Tongue (tissue), 3 donors: ENCODE measurements at places on chromosomes 12 and 14. TPM values are rescaled to one million over a fixed set of nuclear protein-coding genes. Genes with fewer than 3 reads are reported as not detected.

Gene COX8C
- not detected for total RNA-seq

DNA sequence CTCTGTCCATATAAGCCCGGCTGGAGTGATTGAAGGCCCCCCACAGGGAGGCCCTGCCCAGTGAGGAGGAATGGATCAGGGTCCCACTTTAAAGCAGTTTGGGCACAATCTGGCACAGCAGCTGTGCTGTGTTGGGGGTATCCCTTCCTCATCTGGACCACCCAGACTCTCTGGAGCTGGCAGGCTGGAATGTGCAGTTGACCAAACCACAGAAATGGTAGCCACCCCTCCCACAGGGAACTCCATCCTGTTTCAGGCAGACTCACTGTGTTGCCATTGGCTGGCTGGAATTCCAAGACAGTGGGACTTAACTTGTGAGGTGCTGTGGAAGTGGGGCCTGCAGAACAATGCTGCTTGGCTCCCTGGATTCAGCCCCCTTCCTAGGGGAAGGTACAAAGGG is 53.5 kb upstream of the YARS2 start:
- DNase-seq, result no peak

- DNase-seq, result no peak
Observed at GRCh38 chr14:60396718-60397343, 89.0 kb downstream of the C14orf39 start.

DNA sequence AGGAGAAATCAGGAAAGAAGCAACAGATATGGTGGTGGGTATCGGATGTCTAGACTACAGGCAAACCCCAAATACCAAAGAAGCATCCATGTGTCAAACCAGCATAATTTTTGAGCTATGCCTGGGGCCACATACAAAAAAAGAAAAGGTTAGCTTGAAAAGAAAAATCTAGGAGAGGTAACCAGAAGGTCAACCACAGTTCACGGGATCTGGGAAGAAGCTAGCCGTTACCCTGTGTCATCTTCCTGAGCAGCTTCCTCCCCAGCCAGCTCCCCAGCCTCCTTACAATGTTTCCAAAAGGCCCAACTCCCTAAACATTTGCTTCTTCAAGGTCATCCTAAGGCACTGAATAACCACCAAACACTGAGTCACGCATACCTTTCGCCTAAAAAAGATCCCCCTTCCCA is 3.1 kb downstream of the SINHCAF start:
- peak; percentile 43 for DNase-seq

Gene SLC7A8
- total RNA-seq, result 5.6 TPM

DNA sequence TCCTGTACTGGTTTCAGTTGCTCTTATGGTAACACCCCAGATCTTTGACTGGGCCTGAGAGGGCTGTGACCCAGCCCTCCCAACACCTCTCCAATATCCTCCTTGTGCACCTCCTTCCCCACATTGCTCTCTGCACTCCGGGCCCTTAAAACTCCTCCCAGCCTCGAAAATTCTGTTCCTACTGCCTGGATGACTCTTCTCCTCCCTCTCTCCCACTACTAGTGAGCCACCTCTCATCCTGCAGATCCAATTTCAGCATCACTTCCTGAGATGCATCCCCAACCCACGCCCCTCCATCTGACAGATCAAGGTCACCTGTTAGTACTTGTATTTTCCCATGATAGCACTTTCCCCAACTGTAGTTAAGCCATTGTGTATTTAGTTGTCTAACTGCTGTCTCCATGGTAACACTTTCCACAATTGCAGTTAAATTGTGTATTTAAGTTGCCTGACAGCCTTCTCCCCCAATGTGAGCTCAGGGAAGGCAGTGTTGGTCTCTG is 11.5 kb upstream of the NT5DC3 start:
- peak; percentile 77 for DNase-seq

- no peak for DNase-seq
Observed at GRCh38 chr12:24544368-24544767, 404.5 kb downstream of the BCAT1 start.

- no peak for DNase-seq
Observed at GRCh38 chr12:1170411-1170810, 179.4 kb downstream of the ERC1 start.

DNA sequence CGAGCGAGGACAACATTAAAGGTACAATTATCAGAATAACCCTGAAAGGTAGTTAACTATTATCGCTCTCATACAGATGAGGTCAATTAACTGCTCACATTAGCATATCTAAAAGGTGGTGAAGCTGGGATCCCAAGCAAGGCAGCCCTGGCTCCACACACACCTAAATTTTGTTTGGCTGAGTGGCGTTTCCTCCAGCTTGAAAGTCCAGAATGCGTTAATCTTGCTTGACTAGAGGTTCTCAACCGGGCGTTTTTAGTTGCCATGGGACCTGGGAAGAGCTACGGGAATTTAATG is 531 bp downstream of the DLGAP5 start:
- DNase-seq, result no peak

- peak; percentile 88 for DNase-seq
Observed at GRCh38 chr12:14769969-14770495, 33.2 kb downstream of the WBP11 start.

DNA sequence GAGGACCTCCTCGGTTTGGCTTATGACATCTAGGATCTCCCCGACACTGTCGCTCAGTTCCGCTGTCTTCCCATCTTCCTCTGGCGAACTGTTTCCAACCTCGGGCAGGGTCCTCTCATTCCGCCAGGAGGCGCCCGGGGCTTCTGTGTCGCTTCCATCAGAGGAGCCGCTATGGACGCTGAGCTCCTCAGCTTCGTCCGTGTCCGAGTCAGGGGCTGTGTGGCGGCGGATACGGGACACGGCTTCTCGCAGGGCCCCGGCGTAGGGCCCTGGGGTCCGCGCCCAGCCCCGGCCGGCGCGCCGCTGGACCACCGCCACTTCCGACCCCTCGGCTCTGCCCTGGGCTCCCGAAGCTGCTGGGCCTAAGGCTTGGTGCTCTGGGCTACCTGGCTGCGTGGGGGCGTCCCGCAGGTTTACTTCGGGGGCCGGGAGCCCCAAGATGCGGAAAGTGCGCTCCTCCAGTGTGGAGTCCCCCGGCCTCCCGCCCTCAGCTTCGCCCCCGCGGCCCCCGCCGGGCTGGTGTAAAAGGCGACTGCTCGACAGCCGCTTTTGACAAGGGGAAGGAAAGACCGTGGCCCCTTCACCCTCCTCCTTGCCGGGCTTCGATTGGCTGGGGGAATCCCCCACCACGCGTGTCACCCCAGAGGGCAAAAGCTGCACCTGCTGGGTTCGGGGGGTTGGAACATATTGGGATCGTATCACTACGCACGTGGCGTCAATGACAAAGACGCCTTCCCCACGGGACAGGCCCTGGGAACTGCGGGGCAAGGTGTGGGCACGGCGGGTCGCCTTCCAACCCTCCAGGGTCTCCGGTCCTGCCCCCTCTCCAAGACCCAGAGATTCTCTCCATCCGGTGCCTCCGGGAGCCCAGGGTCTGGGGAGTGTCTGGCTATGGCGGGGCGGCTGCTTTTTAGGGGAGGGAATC is 2.1 kb downstream of the DDN start:
- DNase-seq, result peak; percentile 88

Gene TTC9
- total RNA-seq, result 4.2 TPM

Gene GPR162
- 13.1 TPM for total RNA-seq

Gene PMCH
- total RNA-seq, result not detected

GRCh38 chr14:55756557-55756956 is 176.6 kb downstream of the KTN1 start:
- no peak for DNase-seq

GRCh38 chr12:66062290-66062625 is 68.3 kb downstream of the LLPH start:
- DNase-seq, result no peak

Gene OAS2
- 2.6 TPM for total RNA-seq

DNA sequence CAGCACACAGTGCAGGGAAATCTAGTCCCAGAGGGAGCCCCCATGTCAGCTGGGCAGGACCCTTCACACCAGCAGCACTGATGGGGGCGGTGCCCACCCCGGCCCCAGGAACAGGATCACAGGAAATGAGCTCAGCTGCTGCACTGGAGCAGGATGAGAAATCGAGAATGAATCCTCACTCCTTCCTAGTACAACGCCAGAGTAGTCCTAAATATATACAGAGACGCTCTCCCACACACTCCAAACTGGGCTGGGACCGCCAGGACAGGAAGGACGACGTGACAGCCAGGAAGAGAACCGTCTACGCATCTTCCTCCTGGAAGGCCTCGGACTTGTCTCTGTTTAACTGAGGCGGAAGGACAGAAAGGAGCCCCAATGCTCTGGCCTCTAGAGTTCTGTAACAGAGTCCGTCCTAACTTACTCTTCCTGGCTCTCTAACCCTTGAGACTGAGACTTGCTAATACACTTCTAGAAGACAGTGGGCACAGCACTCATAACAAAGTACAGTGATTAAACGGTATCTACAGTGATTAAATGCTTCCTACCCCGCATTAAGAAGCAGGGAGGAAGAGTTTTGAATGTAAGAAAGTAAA is 33.4 kb downstream of the CDC42BPB start:
- DNase-seq, result peak; percentile 57

- DNase-seq, result no peak
Observed at GRCh38 chr14:94381149-94382030, 7.0 kb downstream of the SERPINA1 start.

- no peak for DNase-seq
Observed at GRCh38 chr14:67423424-67423823, 11.5 kb upstream of the PLEK2 start.

GRCh38 chr12:52344111-52344510 is 22.9 kb upstream of the KRT83 start:
- no peak for DNase-seq

- no peak for DNase-seq
Observed at GRCh38 chr12:8677362-8677761, 14.7 kb upstream of the MFAP5 start.

Gene MLXIP
- total RNA-seq, result 15.9 TPM

GRCh38 chr12:53746592-53747092 is 5.1 kb downstream of the CISTR start:
- peak; percentile 97 for DNase-seq

DNA sequence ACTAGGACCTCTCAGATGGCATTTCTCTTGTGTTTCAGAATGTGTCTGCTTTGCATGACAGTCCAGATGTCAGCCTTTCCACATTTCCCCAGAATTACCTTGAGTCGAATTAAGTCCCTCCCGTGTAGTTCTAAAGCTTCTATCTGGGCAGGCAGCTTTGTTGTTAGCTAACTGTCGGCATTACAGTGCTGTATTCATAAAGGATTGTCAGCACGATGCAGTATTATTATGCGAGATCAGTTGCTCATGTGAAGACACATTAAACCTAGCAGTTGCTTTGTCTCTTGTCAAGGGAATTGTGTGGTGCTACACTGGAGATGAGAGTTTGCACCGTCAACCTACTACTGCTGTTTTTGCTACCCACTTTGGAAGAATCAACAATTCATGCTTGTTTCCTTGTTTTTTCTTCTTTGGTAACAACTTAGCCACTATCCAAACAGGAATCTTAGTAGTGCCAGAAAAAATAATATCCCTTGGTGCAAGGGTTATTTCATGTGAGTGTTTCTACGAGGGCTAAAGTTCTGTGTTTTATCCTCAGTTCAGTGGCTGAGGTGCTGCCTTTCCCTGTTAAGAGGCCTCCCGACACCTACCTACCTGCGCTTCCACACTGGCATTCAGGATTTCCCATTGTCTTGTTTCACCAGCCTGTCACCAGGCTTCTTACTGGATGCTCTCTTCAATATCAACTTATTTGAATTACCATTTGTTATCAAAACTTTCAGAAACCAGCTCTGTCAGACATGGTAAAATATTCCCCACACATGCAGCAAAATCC is 297.9 kb upstream of the G2E3 start:
- no peak for DNase-seq

- DNase-seq, result no peak
Observed at GRCh38 chr14:38910092-38910491, 192.9 kb downstream of the SEC23A start.

DNA sequence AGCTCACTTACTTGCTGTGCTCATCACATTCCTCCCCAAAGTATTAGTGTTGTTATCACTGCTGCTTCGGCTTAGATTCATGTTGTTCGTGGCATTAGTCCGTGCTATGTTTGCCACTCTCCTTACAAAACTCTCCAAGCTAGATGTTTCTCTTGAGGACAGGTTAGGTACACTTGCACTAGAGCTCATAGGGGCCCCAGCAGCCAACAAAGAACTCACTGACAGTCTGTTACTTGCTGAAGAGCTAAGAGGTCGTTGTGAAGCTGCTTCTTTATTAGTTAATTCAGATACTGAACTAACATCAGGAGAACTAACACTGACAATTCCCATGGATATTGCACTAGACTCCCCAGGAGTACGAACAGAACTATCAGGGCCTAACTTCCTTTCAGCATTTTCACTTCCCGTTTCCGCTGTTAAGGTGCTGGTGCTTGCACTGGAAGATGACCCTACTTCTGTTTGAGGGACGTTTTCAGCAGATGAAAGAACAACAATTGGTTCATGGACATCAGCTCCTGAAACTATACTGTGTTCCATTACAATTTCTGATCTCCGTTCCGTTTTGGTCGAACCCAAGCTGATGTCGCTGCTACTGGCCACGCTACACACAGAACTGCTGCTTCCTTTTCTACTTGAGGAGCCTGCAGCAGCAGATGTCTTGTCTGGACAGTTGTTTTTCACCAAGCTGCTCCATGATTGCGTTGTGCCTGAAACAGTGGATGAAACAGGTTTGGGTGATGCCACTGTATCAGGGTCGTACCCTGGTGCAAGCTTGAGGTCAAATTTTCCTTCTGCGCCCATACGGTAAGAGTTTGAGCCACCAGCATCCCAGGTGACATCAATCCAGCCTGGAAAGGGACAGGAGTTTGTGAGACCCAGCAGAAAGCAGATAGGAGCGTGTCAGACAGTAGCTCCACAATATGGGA is 78.7 kb downstream of the HECTD1 start:
- no peak for DNase-seq

DNA sequence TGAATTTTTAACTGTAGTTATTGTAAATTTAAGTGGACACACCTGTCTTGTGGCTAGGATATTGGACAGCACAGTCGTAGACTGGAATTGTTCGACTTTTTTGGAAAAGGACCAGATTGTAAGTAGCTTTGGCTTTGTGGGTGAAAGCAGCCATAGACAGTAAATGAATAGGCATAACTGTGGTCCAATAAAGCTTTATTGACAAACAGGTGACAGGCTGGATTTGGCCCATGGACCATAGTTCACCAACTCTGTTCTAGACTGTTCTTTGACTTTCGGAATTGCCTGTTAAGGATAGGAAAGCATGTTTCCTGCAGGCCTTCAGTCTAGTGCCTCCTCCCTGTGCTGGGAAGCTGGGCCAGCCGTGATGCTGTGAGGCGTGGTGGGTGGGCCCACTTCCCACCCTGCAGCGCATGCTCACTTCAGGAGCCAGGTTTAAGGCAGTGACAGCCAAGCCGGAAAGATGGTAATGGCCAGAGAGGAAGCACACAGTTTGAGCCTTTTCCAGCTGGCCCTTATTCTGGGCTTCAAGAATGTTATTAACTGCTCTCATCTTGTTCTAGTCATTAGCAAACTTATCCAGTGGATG is 51.8 kb downstream of the PPP2R5C start:
- DNase-seq, result no peak

Gene ACADS
- total RNA-seq, result 33.0 TPM

DNA sequence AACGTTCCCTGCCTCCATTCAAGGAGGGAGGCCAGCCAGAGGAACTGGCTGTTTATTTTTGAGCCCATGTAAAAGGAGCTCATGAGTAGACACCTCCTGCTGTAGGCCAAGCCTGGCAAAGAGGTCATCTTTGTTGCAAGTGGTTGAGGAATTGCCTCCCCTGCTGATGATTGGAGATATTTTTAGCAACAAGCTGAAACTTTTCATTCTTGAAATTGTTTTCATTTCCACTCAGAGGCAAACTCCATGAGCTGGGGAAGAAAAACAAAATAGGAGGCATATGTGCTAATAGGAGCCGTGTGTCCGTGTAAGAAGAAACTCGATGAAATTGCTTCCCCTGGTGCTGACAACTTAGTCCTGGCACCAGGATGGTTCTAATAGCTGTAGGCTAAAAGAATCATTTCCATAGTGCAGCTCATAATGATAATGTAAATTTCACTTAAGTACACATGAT is 440.1 kb upstream of the FAR2 start:
- DNase-seq, result no peak

Gene OR4K5
- total RNA-seq, result not detected
